H7 (cell line): ENCODE measurements at places on chromosomes 13 and 19.

GRCh38 chr19:48194041-48194843 is 23.8 kb downstream of the ZSWIM9 start:
- peak; percentile 76 for DNase-seq

DNA sequence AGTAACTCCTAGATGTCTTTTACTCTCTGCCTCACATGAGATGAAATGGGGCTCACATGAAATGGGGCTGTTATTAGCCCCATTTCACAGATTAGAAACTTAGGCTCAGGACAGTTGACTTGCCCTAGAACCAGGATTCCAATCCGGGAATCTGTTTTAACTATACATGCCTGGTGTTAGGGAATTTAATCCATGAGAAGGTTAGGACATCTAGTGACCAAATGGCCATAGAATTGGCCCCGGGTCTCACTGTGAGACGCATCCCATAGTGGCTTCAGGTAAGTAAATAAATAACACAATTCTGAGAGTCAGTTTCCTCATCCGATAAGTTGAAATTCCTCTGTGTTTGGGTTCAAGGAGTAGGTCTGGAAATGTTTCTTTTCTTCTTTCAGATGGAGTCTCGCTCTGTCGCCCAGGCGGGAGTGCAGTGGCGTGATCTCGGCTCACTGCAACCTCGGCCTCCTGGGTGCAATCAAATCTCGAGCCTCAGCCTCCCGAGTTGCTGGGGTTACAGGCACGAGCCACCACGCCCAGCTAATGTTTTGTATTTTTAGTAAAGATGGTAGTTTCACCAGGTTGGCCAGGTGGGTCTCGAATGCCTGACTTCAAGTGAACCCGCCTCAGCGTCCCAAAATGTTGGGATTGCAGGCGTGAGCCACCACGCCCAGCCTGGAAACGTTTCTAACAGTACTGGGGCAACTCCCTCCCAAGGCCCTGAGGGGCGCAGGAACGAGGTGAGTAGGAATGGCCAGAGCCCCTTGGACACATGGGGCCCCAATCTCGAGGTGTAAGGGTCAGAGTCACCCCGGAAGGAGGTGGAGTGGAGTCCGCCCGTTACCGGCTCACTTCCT is 1.2 kb upstream of the ZNF574 start:
- peak; percentile 66 for DNase-seq

GRCh38 chr19:28313633-28314032 is 899.3 kb downstream of the UQCRFS1 start:
- no peak for DNase-seq

GRCh38 chr19:7757358-7757757 is 5.7 kb upstream of the CLEC4M start:
- DNase-seq, result no peak

GRCh38 chr13:29607465-29607864 is 12.0 kb upstream of the SLC7A1 start:
- DNase-seq, result no peak
